Stimulated activated CD4-positive, alpha-beta T cell treated with anti-CD3 and anti-CD28 coated beads, Interleukin-4, amount 100 ng/mL, for 48 hours (primary cell): ENCODE measurements at places on chromosomes 11 and 22.

GRCh38 chr11:59787816-59788215 is 22.8 kb downstream of the MRPL16 start:
- DNase-seq, result no peak

GRCh38 chr22:48738204-48738980 is 1089.3 kb downstream of the BRD1 start:
- no peak for DNase-seq

DNA sequence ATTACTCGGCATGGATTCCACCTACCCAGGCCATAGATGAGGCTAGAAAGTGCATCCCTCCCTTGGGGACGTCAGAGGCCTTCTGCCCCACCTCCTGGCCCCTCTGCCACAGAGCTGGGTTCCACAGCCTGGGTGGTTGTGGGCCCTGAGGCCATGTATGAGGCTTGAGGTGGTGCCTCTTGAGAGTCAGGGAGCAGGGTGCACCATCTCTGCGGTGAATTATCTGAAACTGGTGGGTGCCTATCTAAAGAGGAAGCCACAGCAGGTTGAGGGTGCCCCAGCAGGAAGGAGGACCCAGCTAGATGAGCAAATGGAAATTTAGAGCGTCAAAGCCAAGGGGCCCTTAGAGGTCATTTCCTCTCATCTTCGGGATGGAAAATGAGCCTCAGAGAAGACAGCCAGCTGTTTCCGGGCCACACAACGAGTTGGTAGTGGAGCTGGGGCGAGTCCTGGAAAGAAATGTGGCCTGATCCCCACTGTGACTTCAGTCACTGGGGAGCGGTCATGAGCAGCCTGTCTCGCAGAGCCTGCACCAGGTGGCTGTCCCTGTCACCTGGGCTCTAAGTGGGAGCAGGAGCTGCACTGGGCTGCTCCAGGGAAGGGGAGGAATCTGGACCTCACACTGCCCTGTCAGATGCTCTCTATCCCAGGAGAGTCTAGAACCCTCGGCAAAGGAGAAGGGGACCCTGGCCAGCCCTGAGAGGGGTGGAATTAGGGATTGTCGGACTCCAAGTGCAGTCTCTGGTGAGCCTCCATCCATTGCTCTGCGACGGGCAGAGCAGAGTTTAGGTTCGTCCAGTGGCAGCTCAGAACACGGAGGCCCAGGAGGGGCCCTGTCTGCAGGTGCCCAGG is 7.3 kb downstream of the ADORA2A start:
- peak; percentile 49 for DNase-seq

DNA sequence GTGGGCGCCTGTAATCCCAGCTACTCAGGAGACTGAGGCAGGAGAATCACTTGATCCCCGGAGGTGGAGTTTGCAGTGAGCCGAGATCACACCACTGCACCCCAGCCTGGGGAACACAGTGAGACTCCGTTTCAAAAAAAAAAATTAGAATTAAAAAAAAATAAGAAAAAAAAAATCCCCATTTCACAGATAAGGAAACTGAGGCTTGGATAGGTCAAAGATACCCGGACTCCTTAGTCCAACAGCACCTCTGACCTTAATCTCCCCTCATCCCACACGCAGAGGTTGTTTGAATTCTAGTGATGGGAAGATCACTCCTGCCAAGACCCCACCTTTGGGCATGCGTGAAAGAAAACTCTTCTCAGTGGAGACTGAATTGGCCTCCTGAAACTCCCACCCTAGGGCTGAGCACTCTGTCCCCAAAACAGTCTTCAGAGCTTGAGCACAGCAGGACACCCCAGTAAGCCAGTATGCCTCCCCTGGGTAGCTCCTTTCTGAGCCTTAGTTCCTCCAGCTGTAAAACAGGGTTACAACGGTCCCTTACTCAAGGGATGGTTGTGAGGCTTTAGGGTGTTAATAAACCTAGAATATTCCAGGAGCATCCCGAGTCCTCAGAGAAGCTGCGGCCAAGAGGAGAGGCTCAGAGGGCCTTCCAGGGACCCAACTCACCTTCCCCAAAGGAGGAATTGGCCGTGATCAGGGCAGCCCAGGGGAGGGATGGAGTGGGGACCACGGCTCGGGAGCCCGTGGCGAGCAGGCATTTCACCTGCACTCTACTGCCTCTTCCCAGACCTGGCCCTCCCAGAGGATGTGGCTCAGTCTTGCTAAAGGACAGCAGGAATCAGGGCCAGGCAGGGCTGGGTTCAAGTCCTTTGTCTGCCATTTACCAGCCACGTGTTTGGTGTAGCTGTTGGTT is 73.3 kb downstream of the NFAM1 start:
- DNase-seq, result no peak

DNA sequence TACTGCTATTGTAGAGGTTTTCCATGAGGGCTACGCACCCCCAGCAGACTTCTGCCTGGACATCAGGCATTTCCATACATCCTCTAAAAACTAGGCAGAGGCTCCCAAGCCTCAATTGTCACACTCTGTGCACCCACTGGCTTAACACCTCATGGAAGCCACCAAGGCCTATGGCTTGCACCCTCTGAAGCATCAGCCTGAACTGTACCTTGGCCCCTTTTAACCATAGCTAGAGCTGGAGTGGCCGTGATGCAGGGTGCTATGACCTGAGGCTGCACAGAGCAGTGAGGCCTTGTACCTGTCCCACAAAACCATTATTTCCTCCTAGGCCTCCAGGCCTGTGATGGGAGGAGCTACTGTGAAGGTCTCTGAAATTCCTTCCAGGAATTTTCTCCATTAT is 33.9 kb downstream of the AAMDC start:
- no peak for DNase-seq

- DNase-seq, result peak; percentile 67
Observed at GRCh38 chr11:61065955-61066638, 36.2 kb upstream of the CD5 start.

GRCh38 chr11:115146425-115146824 is 357.8 kb downstream of the CADM1 start:
- no peak for DNase-seq

DNA sequence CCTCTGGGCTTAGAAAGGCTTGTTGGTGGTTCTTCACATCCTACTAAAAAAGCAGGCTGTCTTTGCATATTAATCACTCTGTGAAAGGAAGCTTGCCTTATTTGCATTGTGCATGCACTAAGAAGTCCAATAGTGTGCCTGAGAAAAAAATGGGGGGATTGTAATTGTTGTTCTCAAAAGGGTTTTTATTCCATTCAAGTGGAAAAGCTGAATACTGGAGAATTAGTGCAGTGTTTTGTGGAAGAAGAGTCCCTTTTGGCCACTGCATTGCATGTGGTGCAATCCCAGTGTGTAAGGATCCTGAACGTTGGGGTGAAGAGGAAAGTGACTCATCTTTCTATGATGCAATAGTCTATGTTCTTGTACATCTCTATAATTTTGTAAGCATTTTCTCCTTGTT is 16.5 kb downstream of the NCAM1 start:
- DNase-seq, result no peak

DNA sequence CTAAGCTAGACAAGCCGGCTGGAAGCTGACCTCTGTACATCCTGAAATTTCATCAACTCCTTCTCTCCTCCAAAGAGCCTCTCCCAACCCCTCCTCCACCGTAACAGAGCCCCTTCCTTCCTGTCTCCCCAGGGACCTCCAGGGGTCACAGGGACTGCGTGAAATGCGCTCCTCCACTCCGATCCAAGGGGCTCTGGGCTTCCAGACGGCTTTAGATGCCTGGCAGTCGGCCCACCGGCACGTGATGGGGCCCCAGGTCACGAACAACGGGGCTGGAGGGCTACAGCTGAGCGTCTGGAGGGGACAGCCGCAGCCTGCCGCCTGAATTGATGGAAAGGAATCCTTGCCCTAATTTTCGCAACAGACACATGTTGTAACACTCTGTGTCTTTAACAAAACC is 264.1 kb downstream of the MN1 start:
- DNase-seq, result no peak

DNA sequence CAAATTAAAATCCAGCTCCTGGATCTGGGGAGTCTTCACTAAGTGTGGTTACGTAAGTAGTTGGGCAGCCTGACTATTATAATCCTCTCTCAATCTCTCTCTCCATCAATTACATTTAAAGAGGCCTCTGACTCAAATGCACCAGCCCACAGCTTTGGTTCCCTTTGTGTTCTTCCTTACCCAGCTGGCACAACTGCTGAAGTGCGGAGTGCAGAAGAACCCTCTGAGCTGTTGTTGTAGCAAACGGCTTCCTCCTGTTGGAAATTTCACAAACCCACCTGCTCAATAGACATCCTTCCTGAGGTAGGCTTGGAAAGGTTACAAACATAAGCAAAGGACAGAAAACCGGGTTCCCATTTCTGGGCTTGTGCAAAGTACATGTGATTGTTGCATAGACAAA is 17.0 kb upstream of the SORL1 start:
- no peak for DNase-seq

GRCh38 chr11:107408762-107409211 is 48.8 kb downstream of the CWF19L2 start:
- no peak for DNase-seq

DNA sequence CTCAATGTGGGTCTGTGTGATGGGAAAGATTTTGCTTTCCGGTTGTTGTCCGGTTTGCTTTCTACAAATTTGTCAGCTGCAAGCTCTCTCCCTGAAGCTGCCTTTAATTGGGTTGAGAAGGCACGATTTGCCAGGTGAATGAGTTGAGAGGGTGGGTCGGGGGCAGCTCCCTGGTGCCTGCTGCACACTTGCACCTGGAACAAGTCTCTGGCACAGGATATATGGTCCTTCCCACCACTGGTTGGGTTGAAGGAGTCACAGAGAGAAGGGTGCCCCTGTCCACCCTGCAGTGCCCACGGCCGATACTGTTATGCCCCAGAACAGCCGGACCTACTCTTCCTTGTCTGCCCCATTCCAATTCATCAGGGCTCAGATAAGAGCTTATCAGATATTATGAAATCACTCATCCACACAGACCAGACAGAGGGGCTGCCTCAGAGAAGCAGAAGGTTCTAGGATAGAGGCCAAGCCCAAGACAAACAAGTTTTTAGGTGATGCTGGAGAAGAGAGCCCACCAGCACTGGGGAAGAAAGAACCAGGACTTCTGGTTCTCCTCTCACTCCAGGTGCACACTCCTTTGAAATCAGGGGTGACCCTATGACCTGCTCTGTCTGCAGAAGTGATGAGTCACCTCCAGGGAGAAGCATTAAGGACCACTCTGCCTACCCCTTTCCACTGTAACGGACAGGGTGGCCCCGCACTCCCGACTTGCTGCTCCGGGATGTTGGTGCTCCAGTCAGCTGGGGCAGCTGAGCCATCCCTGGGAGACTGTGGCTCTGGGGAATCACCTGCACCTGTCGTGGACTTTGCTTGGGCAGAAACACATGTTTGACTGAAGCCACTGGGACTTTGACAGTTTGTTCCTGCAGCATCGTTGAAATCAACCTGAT is 45.3 kb downstream of the RTL6 start:
- DNase-seq, result no peak

GRCh38 chr11:57777969-57778317 is 16.3 kb downstream of the CTNND1 start:
- no peak for DNase-seq

- no peak for DNase-seq
Observed at GRCh38 chr11:68855205-68855981, 13.7 kb upstream of the CPT1A start.

GRCh38 chr22:26259510-26259909 is 90.2 kb downstream of the SEZ6L start:
- no peak for DNase-seq

DNA sequence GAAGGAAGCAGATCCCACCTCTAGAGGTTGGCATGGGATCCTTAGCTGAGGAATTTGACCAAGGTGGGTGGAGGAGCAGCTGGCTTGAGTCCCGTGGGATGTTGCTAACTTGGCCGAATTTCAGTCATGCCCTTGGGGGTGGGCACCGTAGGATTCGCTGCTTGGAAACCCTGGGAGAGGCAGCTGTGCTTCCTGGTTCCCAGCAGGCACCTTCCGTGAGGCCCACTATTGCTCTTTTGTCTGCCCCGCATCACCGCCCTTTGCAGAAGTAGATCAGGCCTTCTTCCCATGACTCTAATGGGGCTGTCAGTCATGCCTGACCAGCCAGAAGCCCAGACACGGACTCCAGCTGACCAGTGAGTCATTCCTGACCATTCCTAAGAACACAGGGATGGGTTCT is 292.3 kb upstream of the SYN3 start:
- DNase-seq, result no peak

DNA sequence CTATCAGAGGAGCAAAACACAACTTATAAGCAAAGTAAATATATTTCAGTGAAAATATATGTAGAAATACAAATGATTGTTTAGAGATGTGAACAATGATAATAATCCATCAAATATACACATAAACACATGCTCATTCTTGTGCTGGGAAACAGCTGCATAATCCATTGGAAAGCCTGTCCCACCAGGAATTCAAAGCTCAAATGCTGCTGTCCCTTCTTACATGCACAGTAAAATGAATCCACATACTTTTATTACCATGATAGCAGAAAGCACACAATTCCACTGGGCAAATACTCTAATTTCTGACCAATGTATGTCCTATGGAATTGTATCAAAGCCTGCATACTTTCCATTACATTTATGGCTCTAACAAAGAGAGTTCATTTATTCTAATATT is 44.5 kb downstream of the SOX6 start:
- no peak for DNase-seq

- no peak for DNase-seq
Observed at GRCh38 chr11:96643173-96643572, 253.4 kb downstream of the JRKL start.

DNA sequence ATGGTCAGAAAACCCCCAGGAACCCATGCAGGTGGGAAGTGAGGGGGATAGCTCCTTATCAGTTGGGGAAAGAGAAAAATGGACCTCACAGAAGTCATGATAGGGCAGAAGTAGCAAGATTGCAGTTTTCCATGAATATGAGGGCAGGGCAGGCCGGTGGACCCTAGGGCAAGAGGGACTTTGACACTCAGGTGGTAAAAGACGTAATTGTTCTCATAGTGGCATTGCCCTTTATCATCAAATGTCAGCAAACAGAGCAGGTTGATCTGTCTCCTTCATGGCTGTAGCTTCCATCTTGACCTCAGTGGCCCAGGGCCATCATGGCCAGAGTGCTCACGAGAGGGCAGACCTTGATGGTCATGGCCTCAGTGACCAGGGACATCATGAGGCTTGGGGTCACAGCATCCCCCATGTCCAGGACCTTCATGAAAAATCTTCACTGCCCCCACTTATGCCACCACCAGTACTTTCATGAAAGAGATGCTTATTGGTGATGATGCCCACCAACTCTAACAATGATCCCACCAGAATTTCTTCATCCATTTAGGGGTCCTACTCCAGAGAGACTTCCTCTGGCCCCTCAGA is 127.1 kb downstream of the SNX19 start:
- no peak for DNase-seq

GRCh38 chr11:65585396-65586246 is 9.8 kb downstream of the EHBP1L1 start:
- DNase-seq, result no peak

DNA sequence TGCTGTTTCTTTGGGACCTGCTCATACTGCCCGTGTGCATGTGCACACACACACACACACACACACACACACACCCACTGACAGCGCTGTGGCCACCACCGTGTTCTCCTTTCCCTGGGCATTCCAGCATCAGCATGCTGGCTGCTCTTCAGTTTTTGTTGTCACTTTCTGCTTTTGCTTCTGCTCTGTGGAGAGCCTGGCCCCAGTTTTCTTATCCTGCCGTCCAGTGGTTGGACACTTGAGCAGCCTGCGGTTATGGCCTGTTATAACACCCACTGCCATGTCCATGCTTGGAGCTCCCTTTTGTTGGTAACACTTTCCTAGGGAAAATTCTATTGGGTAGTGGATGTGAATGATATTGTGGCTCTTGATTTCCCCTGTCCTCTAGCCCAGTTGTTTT is 83.6 kb downstream of the OSBP2 start:
- no peak for DNase-seq
